Articular chondrocyte of knee joint (primary cell): ENCODE measurements at places on chromosomes 7 and 10. TPM values are rescaled to one million over a fixed set of nuclear protein-coding genes. Genes with fewer than 3 reads are reported as not detected.

The SPDYE2B gene
- total RNA-seq, result not detected in 2 replicates

The PDZD8 gene
- 48.6 and 53.5 TPM in 2 replicates for total RNA-seq

The GIMAP8 gene
- 0.11 TPM in 1 of 2 replicates, not detected in the other for total RNA-seq

The AMPH gene
- total RNA-seq, result 4.3 and 5.4 TPM in 2 replicates

The MCM10 gene
- 3.1 and 4.1 TPM in 2 replicates for total RNA-seq

The PLXNA4 gene
- 14.5 and 21.7 TPM in 2 replicates for total RNA-seq

The ST8SIA6 gene
- not detected in 2 replicates for total RNA-seq
